ENCODE measurements at places on chromosomes 3 and 15. TPM values are rescaled to one million over a fixed set of nuclear protein-coding genes. Genes with fewer than 3 reads are reported as not detected.

DNA sequence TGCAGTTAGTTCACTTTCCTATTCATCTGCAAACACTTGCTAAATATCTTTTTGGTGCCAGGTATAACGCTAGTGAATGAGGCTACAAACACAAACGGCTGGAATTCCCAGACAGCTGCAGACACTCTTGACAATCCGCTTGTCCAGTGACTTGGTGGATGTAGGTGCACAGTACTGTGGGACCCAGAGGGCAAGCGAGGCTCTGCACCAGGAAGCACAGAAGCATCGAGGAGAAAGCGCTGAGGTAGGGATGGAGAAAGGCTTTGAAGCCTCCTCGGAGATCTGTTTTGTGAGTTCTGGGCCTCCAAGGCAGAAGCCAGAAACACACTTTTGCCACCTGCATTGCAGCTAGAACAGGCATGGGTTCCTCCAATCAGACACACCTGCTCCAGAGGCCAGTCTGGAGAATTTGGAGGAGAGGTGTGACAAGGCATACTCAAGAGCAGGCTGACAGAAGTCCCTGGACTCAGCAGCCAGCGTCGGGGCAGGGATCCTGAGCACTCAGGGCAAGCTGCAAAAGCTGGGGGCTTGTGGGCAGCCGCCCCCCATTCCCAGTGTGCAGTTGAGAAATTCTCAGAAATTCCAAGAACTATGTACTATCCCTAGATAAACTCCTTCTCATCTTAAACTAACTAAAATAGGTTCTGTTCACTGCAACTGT lies 232.5 kb downstream of the OCA2 start:
- H3K36me3 ChIP-seq: no peaks in the 10 kb centered on the region
- H3K4me1 ChIP-seq: no peaks in the 10 kb centered on the region
- DNase-seq: no peak
- no peaks in the 10 kb centered on the region for H3K27me3 ChIP-seq

PLSCR2 gene
- polyA plus RNA-seq: not detected

CCPG1 gene
- polyA plus RNA-seq: 42.0 TPM

GRCh38 chr3:141477224-141477623 lies 9.6 kb upstream of the RASA2 start:
- no peak overlapping the region for H3K27ac ChIP-seq
- H3K4me3 ChIP-seq: no peak overlapping the region
- H3K27me3 ChIP-seq: no peaks in the 10 kb centered on the region
- H3K4me1 ChIP-seq: no peaks in the 10 kb centered on the region
- no peak for DNase-seq

ESYT3 gene
- not detected for polyA plus RNA-seq

Measured in small intestine (tissue), 16 donors.